ENCODE measurements at places on chromosomes 1 and 21.

DNA sequence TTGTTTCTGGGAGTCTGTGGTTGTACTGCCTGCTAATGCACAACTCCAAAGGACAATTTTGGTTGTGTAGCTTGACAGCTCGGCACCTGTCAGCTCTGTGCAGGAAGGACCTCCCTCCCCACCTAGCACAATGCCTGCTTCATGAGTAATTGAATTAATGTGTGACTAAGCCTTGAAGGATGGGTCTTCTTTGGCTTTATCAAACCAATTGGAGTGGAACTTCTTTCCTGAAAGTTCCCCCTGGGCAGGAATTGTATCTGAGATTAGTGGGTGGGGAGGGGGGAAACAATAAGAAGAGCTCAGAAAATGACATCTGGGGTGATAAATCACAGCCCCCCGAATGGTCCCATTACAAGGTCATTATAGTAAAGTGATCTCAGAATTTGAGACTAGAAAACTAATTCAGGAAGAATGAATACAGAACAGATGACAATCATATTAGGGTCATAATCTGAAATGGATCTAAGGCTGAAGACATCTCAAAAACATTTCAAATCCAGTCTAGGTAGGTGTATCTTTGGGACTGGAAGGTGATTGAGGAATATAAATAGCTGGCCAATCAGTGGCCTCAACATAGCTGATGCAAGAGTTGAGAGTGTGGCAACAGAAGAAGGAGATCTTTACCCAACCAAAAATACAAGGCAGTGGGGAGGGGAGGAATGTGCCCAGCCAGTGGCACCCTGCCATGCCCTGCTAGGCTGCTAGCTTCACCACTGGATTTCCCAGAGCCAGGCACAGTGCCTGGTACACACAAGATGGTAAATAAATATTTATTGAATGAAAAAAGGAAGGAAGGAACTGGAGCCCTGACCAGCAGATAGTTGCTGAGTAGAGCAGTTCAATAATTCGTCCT is 10.1 kb upstream of the SESN2 start:
- DNase-seq: no peak

DNA sequence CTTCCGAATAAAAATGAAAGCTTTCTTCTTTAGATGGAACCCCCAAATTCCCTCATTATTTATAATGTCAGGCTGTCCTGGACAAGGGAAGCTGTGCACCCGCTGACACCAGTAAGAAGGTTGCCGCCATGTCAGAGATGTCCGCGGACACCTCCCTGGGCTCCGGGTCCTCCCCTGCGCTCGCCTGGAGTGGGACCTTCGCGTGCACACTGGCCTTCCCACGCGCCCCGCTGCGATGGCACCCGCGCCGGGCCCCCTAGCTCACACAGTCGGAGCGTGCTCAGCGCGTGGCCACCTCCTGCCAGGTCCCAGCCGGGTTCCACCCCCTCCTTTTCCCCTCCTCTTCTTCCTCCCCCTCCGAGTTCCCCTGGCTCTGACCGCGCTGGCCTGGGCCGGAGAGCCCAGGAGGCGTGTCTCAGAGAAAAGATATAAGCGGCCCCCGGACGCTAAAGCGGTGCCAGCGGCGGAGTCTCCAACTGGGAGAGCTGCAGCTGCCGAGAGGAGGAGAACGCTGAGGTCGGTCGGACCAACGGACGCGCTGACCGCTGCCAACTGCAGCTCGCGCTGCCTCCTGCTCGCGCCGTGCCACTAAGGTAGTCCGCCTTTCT is at the start of gene G0S2:
Gene G0S2 (plus strand): TSS at position 456 of the 608 bp plus-strand sequence. CDS start 273 bp downstream, outside the sequence.
- no peak for DNase-seq

DNA sequence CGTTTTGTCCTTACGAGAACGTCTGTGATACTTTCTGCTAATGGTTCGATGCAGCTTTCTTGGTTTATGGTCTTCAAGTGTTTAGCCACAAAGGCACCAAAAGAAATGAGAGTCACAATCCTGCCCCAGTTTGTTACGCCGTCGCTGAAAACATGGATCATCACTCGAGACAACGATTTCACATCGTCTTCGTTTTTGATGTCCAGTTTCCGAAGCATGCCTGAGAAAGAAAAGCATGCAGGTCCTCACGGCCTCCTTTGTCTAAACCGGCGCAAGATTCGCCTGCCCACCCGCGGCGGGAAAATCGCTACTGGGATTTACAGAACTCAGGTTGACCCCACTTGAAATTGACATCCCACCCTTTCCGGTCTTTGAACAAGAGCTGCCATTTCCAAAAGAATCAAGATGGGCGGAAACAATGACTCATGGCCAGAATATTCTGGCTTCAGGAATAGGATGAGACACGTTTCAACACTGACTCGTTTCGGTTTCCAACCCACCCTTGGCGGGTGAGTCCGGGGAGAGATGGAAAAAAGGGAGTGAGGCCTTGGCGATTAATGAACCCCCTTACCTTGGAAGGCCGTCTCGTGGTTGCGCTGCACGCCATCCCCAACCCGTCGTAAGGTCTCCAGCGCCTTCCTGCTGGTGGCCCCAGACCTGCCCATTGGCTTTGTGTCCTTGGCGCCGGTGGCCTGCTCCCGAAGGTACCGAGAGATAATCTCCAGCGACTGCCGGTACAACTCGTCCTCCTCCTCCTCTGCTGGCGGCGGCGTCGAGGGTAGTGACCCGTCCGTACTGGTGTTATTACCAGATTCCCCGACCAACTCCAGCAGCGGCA is 919 bp downstream of the MCL1 start:
- DNase-seq: no peak

GRCh38 chr1:12231276-12231595 is 1.4 kb downstream of the VPS13D start:
- DNase-seq: no peak

- no peak for DNase-seq
Observed at GRCh38 chr1:157158967-157159366, 20.8 kb upstream of the ETV3 start.

- no peak for DNase-seq
Observed at GRCh38 chr1:98323388-98323787, 338.1 kb upstream of the SNX7 start.

DNA sequence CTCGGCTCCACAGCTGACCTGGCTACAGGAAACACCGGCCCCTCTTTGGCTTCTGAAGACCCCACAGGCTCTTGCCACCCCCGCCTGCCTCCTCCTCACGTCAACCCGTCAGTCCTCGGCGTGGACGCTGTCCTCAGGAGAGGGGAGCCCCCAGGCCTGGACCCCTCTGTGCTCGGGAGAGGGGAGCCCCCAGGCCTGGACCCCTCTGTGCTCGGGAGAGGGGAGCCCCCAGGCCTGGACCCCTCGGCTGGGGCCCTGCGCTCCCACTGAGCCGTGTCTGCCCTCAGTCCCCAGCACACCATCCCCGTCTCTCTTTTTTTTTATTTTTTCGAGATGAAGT is 26.0 kb upstream of the C1orf159 start:
- DNase-seq: no peak

Measured in GM18507 (cell line).